ENCODE measurements at places on chromosomes 1 and 21. TPM values are rescaled to one million over a fixed set of nuclear protein-coding genes. Genes with fewer than 3 reads are reported as not detected.

TGFB2 gene
- total RNA-seq: 31.3 TPM

TNFSF4 gene
- total RNA-seq: 1.9 TPM

MAP1LC3C gene
- total RNA-seq: not detected

NTNG1 gene
- total RNA-seq: 14.4 TPM

RIPPLY3 gene
- not detected for total RNA-seq

KCNK1 gene
- 2.2 TPM for total RNA-seq

KCNJ15 gene
- total RNA-seq: 0.31 TPM

TUT4 gene
- 229 TPM for total RNA-seq

PDE9A gene
- 40.4 TPM for total RNA-seq

PRDM16 gene
- 20.7 TPM for total RNA-seq

KCNJ10 gene
- total RNA-seq: 3.4 TPM

CASZ1 gene
- 0.63 TPM for total RNA-seq

ST6GALNAC5 gene
- 41.0 TPM for total RNA-seq

LCE1B gene
- total RNA-seq: not detected

MOB3C gene
- total RNA-seq: 2.8 TPM

MSH4 gene
- total RNA-seq: 1.9 TPM

SPRR2B gene
- not detected for total RNA-seq

RGL1 gene
- 60.7 TPM for total RNA-seq

SSBP3 gene
- total RNA-seq: 58.8 TPM

LRRC39 gene
- 8.8 TPM for total RNA-seq

MTHFR gene
- total RNA-seq: 45.1 TPM

ZNF695 gene
- total RNA-seq: 11.9 TPM

CAPN8 gene
- total RNA-seq: not detected

LCE6A gene
- not detected for total RNA-seq

SELENBP1 gene
- total RNA-seq: 5.3 TPM

AQP10 gene
- not detected for total RNA-seq

AMY1A gene
- not detected for total RNA-seq

L1TD1 gene
- total RNA-seq: not detected

PLA2G2A gene
- not detected for total RNA-seq

PPCS gene
- total RNA-seq: 25.4 TPM

Measured in parietal lobe (tissue), 2 donors.